ENCODE measurements at places on chromosomes 1 and 21.
A peak's percentile ranks its signal among the peaks of the same experiment; 100 is the strongest.

- no peak for DNase-seq
These were observed 128.4 kb downstream of the TGFB2 start for GRCh38 chr1:218473522-218473921.

DNA sequence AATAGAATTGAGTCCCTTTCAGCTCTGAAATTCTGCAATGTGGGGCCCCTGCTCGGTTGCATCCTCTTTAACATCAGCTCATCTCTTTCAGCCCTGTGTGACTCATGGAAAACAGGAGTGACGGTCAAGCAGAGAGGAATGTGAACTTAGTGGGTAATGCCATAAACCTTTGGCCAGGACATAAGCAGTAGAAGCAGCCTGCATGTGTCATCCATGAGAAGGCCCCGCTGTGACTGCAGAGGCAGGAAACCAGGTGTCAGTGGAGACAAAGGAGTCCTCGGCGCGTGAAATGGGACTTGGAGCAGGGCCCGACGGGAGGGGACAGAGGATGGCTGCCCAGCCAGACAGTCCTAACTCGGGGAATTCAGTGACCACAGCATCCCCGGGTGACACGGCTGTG is 21.1 kb upstream of the EPHB2 start:
- no peak for DNase-seq

DNA sequence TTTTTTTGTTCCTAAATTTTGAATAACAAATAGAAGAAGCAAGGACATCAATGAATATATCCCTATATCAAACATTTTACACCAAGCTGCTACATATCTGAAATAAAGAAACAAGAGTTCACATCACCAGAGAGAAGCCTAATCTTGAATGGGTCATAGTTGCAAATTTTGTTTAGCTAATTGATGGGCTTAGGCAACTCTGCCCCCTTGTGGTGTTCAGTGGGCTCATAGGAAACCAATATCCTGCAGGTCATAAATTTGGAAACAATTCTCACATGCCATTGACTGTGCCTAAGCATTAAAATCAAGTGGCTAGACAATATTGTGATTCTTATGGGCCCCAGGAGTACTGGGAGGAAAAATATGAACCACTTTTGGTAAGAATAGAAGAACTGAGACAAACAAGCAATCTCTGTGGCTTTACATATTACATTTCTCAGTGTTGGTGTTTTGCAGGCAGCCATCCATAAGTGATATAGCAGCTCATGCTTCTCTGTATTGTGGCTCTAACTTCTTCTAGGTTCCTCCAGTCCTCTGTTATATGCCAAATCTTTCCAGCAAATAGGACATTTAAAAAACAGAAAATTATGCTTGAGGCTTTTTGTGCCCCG is 1262.8 kb upstream of the PRMT6 start:
- DNase-seq: no peak

- no peak for DNase-seq
These were observed 1.9 kb downstream of the C1orf198 start for GRCh38 chr1:230866171-230867070.

DNA sequence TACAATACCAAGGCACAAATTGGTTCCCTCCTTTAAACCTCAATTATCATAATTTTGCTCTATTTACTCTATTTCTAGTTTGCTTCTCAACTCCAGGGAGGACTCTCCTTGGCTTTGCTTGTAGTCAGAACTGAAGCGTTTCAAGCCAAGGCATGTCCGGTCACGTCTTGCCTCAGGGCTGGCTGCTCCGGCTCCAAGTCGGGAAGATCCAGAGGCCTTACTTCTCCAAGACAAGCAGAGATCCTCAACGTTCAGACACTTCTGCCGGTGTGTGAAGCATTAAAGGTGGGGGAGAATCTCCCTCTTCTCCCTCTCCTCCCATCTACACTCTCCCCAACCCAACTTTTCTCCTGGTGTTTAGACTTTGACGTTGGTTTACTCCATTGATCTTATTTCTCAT is 7.2 kb upstream of the HHAT start:
- no peak for DNase-seq

DNA sequence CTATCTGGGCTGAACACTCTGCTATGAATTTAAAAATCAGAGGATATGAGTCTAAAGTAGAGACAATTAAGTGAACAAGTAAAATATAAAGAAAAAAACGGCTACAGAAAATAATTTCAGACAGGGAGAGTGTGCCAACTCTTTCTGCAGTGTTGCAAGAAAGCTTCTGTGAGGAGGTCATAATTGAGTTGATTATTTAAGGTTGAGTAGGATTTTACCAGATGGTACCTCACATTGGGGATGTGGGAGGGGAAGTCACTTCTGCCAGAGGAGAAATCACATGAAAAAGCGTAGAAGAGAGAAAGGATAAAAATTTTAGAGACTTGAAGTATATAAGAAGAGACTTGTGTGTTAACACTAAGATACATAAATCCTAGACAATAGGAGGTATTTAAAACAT is 238.0 kb upstream of the NCAM2 start:
- DNase-seq: no peak

DNA sequence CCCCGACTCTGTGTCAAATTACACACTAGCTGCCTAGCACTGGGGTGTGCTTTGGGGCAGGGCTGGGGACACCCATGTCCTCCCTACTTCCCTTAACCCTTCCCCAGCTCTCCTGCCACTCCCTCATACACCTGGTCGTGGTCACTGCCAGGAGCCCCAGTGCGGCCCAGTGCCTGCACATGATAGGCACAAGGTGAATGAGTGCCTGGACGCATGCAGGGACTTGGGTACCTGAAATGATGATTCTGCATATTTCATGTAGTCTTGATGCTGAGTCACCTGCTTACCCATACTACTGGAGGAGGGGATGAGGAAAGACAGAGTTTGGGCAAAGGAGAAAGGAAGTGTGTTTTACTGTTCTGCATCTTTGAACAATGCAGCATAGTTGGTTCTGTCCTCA is 1.5 kb upstream of the VANGL2 start:
- DNase-seq: no peak

GRCh38 chr1:112772781-112773180 is 57.6 kb upstream of the PPM1J start:
- DNase-seq: no peak

DNA sequence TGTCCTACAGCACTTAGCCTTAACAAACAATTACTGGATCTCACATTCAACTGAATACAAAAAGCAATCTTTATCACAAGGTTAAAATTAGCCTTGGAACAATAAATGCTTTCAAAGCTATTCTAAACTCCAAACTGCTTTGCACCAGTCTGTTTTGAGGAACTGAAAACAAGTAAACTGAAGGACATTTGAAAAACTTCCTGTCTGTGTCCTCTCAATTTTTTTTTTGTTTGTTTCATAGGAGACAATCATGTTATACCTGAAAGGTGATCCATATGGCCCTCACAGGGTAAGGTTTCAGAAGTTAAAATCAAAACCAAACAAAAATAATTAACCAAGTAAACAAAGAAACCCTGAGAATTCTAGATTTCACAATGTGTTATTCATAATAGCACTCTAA is 459.1 kb downstream of the DPYD start:
- no peak for DNase-seq

DNA sequence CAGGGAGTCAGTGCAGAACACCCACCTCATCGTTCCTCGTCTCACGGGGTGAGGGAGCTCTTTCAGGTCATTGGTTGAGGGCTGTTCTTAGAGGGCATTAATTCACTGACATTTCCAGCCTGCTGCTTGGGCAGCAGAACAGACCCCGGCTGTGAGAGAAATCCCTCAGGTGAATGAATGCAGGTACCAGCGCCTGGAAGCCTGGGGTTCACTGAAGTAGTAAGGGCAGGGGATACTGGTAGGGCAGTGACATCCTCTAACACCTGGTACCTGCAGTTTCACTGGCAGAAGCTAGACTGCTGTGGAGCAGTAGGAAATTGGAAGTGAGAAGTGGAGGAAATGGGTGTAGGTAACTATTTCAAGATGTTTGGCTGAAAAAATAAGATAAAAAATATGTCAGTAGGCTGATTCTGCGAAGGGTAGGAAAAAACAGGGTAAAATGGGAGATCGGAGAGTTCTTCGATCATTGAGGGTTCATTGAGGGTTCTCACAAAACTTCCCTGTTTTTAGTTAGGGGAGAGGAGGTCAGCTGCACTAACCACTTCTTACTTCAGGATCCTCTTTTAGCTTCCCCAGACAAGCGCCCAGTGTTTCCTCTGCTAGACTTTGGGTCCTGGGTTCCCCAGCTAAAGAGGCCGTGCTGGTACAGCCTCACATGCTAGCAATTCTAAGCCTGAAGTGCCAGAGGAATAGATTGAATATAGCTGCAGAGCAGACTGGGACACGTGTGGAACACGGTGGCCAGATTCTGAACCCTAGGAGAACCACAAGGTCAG is 55.2 kb downstream of the RNF220 start:
- no peak for DNase-seq

DNA sequence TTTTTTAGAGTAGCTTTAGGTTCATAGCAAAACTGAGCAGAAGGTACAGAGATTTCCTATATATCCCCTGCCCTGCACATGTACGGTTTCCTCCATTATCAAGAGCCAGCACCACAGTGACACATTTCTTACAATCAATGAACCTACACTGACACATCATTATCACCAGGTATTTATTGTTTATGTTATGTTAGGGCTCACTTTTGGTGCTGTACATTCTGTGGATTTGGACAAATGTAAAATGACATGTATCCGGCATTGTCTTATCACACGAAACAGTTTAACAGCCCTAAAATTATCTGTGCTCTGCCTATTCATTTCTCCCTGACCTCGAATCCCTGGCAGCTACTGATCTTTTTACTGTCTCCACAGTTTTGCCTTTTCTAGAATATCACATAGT is 93.7 kb upstream of the DPH5 start:
- DNase-seq: no peak

- peak; percentile 69 for DNase-seq
These were observed at the start of gene AMIGO1 for GRCh38 chr1:109509176-109510134. AMIGO1 (minus strand) TSS chr1:109509727; CDS start chr1:109508912, 815 bp downstream.

DNA sequence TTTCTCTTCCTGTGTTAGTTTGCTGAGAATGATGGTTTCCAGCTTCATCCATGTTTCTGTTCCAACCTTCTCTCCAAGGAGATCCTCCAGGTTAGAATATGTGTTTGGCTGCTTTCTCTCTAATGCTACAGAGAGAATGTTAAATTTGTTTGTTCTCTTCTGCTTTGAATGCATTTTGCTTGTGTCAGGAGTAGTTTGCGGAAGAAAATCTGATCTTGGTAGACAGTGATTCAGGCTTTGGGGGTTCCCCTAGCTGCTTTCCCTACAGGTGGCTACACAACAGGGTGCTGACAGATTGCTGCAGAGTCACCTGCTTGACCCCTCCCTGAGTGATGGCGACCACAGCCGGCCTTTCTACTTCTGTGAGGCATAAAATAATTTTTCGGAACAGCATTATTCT is 41.8 kb downstream of the MACO1 start:
- no peak for DNase-seq

DNA sequence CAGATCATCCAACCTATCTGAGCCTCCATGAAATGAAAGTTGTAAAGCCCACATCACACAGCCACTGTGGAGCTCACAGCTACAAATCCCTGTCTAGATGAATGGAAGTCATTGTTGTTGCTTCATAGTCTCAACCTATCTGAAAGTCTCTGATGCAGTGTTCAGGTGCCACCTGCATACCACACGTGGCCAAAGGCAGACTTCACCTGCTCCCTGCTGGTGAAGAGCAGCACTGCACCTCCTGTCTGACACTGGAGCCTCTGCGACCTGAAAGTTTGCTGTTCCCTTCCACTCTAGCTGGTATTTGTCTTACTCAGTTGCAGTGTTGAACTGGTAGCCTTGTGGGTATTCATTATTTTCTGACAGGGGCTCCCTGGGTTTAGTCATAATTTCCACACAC is 18.4 kb downstream of the LORICRIN start:
- peak; percentile 36 for DNase-seq

DNA sequence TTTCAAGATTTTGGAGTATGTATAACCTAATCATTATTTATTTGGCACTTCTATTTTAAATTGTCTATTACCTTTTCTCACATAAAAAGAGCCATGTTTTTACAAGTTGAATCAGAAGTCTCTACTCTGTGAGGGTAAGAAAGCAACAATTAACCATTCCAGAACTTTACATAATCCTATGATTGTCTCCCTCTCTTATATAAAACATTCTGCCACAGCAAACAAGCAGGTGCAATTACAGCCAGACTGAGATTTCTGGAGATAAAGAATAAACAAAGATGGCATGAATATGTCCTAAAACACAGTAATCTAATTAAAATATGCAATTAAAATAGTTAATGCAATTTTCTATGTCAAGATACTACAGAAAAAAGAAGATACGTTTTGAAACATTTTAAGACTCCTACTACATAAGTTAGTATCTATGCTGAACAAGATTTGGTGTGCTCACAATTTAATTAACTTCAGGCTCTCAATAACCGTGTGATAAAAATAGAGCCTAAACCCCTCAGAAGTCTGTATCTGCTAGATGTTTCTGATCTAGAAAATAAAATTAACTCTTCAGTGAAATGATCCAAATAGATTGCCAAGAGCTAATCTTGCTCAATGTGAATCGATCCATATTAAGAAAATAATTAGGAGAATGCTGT is 13.7 kb upstream of the TMPRSS15 start:
- no peak for DNase-seq

DNA sequence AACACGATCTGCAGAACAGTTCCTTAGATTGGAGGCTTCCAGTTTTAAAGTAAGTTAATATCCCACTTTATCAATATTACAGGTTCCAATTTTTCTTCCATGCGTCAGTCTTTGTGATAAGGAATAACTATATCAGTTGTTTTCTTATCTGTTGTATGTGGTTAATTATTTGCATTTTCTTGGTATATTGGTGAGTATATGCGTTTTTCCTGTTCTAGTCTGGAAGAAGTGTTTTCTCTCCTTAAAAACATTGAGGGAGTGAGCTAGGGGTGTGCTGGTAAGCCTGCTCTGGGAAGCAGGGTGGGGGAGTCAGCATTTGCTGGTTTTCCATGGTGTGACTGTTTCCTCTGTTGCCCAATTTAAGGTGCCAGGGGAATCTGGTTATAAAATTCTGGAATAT is 50.2 kb upstream of the KIF1B start:
- no peak for DNase-seq

- DNase-seq: no peak
These were observed 11.9 kb downstream of the SH2D2A start for GRCh38 chr1:156804572-156805243.

DNA sequence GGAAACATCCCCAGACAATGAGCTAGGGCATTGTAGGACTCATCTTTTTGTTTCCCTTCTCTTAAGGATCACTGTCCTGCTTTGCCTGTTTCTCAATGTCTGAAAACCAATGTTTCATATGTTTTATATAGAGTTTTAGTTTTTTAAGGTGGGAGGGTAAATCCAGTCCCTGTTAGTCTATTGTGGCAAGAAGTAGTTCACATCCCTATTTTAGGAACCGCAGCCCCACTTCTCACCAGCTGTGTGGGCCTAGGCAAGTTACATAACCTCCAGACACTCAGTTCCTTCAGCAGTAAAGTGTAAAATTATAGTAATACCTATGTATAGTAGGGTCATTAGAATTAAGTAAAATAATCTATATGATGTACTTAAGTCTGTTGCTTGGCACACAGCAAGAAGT is 105.8 kb upstream of the WLS start:
- no peak for DNase-seq

GRCh38 chr21:30408782-30409494 is 13.1 kb downstream of the KRTAP13-1 start:
- DNase-seq: no peak

Data from stimulated activated CD4-positive, alpha-beta T cell treated with anti-CD3 and anti-CD28 coated beads, Interleukin-1b, Interleukin-23, amount 100 ng/mL, for 4 hours (primary cell).